ENCODE measurements at places on chromosomes 11 and 22.

- DNase-seq, result no peak
Measured at GRCh38 chr11:78094250-78094649, 14.6 kb upstream of the NDUFC2 start.

DNA sequence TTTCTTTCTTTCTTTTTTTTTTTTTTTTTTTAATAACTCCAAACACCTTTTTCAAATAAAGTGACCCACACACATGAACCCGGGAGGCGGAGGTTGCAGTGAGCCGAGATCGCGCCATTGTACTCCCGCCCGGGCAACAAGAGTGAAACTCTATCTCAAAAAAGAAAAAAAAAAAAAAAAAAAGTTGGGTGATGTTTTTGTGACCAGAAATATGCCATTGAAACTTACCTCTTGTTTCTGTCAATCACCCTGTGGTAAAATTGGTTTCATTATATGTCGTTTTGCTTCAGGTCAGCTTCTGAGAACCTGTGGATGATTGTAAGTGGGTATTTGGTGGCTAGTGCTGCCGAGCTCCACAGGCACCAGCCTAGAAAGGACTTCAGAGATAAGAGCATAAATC lies 238.8 kb downstream of the TBC1D22A start:
- DNase-seq, result no peak

GRCh38 chr11:107139396-107139795 lies 121.1 kb upstream of the GUCY1A2 start:
- DNase-seq, result no peak

DNA sequence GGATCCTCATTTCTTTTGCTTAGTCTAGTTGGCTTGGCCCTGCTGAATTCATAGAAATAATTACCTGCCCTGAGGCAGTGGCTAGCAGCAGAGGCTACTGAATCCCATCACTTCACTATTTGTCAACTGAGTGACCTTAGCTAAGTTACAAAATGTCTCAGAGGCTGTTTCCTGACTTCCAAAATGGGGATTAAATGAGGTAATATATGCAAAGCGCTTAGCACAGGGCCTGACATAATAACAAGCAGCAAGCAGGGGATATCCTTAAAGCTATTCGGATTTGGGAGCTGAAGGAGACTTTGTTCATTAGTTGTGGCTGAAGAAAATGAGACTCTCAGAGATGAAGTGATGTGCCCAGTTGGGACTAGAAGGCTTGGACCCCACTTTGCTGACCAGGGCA lies 2.8 kb downstream of the NRGN start:
- DNase-seq, result no peak

- no peak for DNase-seq
Measured at GRCh38 chr22:39152024-39152510, 413 bp downstream of the CBX7 start.

DNA sequence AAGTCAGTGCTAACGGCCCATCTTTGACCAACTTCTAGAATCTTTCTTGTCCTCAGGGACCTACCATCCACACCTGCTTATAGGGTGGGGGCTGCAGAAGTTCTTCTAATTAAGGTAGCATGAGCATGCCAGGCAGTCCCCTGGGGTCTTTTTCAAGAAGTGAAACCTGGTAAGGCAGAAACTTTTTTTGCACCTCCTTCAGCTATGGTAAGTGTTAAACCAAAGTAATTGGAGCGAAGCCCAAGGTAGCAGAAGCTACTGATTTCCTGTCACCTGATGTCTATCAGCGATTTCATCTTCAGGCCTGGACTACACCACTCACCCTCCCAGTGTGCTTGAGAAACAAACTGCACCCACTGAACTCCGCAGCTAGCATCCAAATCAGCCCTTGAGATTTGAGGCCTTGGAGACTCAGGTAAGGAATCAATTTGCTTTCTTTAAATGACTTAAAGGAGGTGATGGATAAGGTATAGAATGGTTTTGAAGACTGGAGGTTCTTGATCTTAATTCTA lies at the start of gene MS4A1:
MS4A1 (plus strand) TSS at position 317 of the 512 bp plus-strand sequence. CDS start 6,528 bp downstream, outside the sequence.
- no peak for DNase-seq

DNA sequence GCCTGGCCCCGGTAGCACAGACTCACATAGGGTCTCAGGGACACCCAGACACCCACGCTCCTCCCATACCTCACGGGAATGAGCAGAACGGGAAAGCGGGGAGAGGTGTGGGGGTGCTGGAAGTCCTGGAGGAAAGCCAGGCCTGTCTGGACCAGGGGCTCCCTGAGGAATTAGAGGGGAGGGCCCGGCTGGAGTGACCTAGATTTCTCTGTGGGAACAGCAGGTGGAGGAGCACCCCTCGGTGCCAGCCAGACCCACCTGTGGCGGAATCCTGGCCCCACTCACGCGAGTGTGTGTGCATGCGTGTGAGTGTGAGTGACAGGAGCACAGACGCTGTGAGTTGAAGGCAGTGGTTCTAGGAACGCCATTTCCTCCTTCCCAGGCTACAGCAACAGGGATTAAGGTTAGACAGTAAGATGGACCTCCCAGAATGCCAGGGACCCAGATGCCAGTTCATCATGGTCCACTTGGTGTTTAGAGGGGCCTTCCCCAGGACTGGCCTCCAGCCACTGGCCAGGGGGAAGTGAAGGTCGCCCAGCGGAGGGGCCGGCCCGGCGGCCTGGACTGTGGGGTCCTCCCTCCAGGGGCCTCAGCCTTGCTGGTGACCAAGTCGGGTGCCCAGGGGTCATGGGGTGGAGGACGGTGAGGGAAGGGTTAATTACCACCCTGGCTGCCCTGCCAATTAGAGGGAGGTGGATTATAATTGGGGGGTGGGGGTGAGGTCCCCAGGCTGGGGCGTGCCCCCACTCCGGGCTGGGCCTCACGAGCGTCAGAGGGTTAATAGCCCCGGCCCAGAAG lies 1.0 kb downstream of the PKP3 start:
- no peak for DNase-seq

DNA sequence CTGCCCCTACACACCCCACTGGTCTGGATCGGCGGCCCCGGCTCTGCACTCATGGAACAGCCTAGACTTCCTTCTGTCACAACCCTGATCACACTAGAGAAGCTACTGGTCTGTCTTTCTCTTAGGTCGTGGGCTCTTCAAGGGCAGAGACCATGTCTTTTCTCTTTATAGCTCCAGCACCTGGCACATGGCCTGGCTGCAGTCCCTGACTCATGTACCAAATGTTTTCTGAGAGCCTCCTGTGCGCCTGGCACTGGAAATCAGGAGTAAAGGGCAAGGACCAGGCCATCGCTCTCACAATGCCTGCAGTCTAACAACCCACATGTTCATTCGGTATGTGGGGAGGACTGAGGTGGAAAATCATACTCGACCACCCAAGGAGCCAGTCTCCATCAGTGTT lies 7.5 kb downstream of the ASCC2 start:
- no peak for DNase-seq

GRCh38 chr11:64342869-64343745 lies 3.1 kb downstream of the CCDC88B start:
- DNase-seq, result no peak

DNA sequence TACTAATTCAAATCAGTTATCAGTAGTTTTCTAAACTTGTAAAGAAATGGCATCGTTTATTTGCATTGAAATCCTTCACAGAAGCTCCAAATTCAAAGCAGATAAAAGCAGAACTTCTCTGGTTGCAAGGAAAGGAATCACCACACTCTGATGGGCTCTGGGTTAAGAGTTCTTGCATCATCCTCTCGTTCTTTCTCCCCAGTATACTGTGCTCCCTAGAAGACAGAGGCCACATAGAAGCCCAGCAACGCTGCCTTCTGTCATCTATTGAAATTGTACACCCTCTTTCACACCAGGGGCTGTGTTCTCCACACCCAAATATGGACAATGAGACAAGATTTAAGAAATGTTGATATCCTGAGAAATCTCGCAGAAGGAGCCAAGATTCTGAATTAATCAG lies 29.3 kb downstream of the FAT3 start:
- DNase-seq, result no peak

GRCh38 chr11:126456783-126457542 lies 101.5 kb downstream of the ST3GAL4 start:
- DNase-seq, result no peak

DNA sequence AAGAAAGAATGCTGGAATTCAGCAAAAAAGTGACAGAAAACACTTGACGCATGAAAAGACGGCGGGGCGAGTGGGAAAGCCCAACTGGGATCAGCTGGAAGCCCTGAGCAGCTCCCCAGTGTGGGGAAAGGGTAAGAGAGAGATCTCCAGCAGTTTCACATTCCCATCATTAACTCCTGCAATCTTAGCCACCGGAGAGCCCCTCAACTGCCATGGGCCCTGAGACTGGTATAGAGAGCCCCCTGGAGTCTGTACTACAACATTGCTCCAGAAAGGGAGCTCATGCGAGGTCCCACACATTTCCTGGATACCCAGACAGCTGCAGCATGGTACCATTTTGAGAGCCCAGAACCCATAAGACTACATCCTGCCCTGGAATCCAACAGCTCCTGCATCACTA lies 31.1 kb downstream of the MRGPRX4 start:
- no peak for DNase-seq

- no peak for DNase-seq
Measured at GRCh38 chr22:20862540-20862939, 3.7 kb downstream of the SNAP29 start.

- DNase-seq, result no peak
Measured at GRCh38 chr22:37282385-37282677, at the start of gene CYTH4. TSS of gene CYTH4 (plus strand) at chr22:37282508. CDS start at chr22:37282570, 62 bp downstream.

DNA sequence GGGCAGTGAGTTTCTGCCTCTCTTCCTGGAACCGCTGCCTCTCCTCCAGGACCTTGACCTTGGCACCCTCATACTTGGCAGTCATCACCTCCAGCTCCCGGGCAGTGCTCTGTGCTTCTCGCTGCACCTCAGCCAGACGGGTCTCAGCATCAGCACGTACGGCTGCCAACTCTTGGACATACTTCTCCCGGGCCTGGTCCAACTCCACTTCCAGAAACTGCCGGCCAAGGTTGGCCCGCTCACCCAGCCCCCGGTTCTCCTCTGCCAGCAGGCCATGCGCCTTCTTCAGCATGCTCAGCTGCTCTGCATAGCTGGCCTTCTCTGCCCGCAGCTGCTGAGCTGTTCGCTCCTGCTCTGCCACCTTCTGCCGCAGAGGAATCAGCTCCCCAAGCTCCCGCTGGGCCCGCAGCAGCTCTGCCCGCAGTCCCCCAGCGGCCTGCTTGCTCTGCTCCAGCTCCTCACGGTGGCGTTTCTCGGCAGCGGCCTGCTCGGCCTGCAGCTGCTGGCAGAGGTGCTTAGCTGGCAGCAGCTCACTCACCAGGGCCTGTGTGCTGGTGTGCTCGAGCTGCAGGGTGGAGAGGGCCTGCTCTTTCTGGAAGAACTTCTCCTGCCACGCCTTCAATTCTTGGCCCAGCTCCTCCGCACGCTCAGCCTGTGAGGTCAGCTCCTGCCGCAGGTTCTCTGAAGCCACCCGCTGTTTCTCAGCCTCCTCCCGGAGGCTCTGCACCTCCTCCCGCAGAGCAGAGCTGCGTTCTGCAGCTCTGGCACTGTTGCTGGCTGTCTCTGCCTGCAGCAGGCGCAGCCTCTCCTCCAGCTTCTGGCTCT lies 14.4 kb downstream of the IL18BP start:
- DNase-seq, result peak; percentile 74

- no peak for DNase-seq
Measured at GRCh38 chr11:13224324-13224723, 53.3 kb upstream of the BMAL1 start.

GRCh38 chr22:39518144-39518786 lies 2.1 kb upstream of the ATF4 start:
- DNase-seq, result no peak

- no peak for DNase-seq
Measured at GRCh38 chr11:62540804-62541701, 5.6 kb downstream of the AHNAK start.

DNA sequence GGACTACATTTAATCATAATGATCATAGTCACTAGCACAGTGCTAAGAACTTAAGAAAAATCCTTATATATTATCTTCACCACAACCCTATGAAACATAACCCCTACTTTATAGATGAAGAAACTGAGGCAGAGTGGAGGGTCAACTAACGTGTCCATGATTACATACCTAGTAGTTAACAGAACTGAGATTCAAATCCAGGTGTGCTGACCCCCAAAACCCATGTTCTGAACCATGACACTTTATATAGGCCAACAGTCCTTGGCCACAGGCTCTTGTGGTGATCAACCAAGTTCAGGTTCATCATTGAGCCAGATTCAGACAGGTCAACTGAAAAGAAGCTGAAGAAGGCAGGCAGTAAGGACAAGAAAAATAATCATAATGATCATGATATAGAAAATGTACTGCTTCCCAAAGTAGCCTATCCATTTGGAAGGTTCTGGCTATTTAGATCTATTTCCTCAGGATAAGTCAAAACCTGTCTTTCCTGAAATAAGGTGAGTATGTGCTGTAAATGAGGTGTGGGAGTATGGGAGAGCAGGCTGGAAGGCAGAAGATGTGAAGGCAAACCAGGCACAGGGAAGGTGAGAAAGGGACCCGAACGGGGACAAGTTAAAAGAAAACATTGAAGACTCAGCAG lies 39.7 kb downstream of the MAPK1 start:
- DNase-seq, result no peak

DNA sequence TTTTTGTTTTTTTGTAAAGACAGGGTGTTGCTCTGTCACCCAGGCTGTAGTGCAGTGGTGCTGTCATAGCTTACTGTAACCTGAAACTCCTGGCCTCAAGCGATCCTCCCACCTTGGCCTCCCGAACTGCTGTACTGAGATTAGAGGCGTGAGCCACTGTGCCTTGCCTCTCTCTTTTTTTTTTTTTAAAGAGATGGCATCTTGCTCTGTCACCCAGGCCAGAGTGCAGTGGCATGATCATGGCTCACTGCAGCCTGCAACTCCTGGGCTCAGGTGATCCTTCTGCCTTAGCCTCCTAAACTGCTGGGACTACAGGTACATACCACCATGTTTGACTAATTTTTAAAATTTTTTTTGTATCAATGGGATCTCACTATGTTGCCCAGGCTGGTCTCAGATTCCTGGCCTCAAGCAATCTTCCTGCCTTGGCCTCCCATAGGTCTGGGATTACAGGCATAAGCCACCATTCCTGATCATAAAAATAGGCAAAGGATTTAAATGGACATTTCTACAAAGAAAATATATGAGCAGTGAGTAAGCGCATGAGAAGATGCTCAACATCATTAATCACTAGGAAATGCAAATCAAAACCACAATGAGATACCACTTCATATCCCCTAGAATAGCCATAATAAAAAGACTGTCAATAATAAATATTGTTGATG lies 17.3 kb upstream of the CLNS1A start:
- no peak for DNase-seq

DNA sequence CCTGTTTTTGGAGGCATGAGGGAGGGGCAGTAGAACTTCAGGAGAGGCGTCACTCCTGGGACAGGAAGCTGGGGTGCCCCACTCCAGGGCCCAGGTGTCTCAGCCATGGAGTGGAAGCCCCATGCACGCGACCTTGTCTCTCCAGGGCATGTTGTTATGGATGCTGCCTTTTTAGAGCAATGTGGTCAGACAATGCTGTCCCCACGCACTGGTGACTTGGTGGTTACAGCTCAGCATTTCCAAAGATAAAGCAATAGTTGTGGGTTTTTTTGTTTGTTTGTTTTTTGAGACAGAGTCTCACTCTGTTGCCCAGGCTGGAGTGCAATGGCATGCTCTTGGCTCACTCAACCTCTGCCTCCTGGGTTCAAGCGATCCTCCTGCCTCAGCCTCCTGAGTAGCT lies 22.3 kb downstream of the EIF4G2 start:
- DNase-seq, result no peak
